DMS53 (cell line): ENCODE measurements at places on chromosomes 6 and 20.
A peak's percentile ranks its signal among the peaks of the same experiment; 100 is the strongest.

GRCh38 chr6:84836366-84836765, 72.0 kb upstream of the TBX18 start:
- no peak for DNase-seq

GRCh38 chr20:33733654-33734576, 2.1 kb downstream of the ZNF341 start:
- DNase-seq = peak; percentile 35

- peak; percentile 82 for DNase-seq
Measured at GRCh38 chr6:22149501-22150367, 147.1 kb downstream of the PRL start.

DNA sequence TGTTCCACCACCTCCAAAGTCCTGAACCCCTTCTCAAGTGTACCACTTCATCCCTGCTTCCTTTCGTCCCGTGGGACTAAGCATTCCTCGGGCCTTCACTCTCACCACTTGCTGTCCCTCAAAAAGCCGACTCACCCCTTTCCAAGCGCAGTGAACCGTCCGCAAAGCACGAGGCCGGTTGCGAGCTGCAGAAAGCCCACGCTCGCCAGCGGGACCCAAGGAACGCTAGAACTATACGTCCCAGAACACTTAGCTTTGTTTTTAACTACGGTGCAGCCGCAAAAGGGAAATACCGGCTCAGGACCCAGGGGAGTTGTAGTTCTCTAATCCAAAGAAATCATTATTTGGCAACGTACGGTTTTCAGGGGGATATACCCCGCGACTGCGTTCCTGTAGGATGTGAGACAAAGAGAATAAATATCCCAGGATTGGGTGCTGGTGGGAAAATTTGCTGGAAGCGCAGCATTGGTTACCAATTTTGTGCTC, 416 bp upstream of the POLR1H start:
- peak; percentile 65 for DNase-seq

DNA sequence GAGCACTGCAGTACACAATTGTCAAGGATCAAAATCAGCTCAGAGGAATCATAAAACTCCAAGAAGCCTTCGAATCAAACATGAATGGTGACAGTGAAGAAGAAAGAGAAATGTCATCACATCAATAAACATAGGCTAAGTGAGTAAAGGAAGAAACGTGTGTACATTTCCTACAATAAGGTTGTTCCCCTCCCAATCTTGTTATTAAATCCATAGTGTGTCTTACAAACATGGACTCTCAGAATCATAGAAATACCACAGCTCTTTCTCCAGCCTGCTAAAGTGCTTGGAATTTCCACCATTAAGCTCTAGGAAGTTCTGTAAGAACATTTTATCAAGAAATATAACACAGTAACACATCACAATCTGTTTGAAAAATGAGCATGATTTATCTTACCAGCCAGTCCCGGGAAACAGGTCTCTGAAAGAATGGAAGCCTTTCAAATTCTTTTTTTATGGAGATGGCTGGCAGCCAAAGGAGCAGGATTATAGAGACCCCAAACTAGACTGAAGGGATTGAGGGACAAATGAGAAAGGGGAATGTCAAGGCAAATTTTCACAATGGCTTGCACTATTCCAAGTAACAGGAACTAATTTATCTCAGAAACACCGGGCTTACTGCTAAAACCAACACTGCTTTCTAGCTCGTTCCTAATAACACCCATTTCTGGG, 4.5 kb upstream of the TNFAIP3 start:
- DNase-seq = no peak

DNA sequence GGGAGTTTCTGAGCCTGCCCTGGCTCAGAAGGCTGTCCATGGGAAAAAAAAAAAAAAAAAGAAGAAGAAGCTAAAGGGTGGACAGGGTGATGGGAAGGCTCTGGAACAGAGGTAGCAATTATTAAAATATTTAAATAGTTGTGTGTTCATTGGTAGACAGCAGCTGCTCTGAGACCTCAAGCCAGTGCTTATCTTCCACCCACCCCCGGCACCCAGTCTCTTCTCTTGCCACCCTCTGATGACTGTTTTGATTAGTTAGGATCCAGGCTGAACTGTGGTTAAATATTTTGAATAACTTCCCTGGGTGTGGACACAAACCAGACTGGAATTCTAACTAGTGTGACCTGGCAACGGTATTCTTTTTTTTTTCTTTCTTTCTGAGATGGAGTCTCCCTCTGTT, 16.9 kb upstream of the SRSF3 start:
- DNase-seq = no peak
